ENCODE measurements at places on chromosomes 1 and 21.

GRCh38 chr1:241250465-241250864, 106.5 kb downstream of the RGS7 start:
- no peak for DNase-seq

DNA sequence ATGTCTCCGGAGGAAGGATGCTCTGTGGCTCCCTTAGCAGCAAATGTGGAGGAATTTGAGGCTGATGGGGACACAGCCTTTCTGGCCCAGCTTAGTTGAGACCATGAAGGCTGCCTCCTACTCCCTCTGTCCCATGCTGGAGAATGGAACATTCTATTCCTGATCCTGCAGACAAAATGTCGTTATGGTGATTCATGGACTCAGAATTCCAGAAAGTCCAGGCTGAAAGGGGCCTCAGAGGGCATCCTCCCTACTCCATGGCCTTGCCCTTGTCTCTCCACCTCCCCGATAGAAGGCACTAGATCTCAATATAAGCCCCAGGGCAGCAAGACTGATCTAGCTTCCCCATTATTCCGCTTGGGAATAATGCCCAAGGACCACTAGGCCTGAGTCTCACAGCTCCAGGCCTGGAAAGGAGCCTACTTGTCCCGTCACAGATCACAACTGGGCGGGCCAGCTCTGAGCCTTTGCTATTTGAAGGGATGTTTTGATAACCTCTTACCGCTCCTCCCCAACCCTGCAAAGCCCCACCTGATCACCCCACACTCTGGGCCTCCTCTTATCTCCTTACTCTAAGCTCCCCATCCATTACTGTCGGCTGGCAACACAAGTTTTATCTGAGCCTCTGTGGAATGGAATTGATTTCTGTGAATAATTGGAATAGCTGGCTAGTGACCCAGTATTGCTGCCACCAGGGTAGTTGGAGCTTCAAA, 52.8 kb upstream of the TRABD2B start:
- peak; percentile 41 for DNase-seq

DNA sequence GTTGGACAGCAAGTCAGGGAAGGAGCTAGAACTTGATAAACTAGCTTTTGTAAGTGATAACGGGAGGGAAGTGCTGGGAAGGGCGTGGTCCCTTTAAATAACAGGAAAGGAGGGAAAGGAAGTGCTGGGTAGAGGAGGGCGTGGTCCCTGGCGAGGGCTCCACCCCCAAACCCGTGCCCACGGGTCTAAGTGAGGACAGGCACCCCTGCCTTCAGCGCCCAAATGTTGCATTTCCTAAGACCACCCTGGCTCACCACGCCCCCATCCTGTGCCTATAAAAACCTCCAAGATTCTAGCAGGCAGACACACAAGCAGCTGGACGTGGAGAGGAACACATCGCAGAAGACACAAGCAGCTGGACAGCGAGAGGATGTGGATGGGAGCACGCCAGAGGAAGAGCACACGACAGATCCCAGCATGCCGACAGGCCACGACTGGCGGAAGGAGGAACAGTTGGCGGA, 58.5 kb downstream of the PALMD start:
- DNase-seq = no peak

DNA sequence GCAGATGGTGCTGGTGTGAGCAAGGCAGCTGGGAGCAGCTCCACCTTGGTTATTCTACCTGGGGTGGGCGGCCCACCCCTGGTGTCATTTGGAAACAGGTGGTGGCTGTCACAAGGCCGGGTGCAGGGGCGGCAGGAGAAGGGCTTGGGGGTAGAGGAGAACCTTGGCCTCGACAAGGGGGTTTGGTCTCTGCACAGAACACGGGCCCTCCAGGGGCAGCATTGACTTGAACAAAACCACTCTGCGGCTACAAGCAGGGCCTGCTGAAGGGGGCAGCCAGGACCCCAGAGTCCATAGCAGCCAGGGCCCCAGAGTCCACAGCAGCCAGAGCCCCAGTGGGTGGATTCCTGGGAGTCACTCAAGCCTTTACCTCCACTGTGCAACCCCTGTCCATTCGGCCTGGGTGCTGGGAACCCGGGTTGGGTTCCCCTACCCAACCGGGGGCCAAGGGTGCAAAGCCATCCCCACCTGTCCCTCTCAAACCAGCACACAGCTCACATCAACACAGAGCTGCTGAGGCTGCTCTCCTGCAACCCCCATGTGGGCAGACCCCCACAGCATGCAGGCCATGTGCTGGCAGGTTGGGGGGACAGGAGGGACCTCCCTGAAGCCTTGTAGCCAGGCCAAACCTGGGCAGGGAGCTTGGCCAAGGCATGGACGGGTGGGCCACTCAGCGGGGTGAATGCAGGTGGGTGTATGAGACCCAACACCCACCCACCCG, 7.7 kb downstream of the TRIM11 start:
- no peak for DNase-seq

- DNase-seq = no peak
Measured at GRCh38 chr1:228861832-228862180, 126.5 kb downstream of the RHOU start.
